ENCODE measurements at places on chromosomes 3 and 15. TPM values are rescaled to one million over a fixed set of nuclear protein-coding genes. Genes with fewer than 3 reads are reported as not detected.

Gene CTXND1
- total RNA-seq: 0.24 TPM

DNA sequence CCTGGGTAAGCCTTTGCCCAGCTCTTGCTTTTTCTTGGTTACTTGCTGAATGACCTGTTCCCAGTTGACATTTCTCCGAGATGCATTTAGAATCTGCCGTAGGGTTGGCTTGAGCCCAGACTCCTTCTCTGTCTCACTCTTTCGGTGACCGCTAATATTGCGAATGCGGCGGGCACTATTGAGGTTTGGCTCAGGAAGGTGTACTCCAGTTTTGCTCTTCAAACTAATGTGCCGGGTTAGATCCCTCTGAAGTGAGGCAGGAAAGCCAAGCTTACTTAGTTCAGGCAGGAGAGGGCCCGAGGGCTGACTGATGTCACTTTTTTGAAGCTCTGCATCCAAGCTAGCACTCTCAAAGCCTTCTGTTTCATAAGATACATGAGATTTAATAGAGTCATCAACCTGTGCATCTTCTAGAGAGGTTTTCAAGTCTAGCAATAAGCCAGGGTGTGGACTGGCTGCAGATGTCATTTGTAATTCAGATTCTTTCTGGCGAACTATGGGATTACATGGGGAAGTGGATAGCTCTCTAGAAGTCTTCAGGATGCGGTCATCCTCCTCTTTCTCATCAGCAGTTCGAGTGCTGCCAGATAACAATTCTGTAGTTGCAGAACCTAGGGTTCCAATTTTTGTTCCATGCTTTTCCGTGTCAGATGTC lies 41.0 kb downstream of the ZNF106 start:
- DNase-seq: no peak
- no peaks in the 10 kb centered on the region for H3K27me3 ChIP-seq
- no peak overlapping the region for H3K4me3 ChIP-seq
- H3K36me3 ChIP-seq: peaks cover 26% of the 10 kb centered on the region
- H3K27ac ChIP-seq: no peak overlapping the region

GRCh38 chr3:70813311-70813710 lies 500.9 kb upstream of the MDFIC2 start:
- H3K27ac ChIP-seq: no peak overlapping the region
- H3K4me3 ChIP-seq: no peak overlapping the region
- H3K27me3 ChIP-seq: no peaks in the 10 kb centered on the region
- DNase-seq: no peak

Gene UBE2E2
- 37.1 TPM for total RNA-seq

Gene HACD2
- total RNA-seq: 27.8 TPM

DNA sequence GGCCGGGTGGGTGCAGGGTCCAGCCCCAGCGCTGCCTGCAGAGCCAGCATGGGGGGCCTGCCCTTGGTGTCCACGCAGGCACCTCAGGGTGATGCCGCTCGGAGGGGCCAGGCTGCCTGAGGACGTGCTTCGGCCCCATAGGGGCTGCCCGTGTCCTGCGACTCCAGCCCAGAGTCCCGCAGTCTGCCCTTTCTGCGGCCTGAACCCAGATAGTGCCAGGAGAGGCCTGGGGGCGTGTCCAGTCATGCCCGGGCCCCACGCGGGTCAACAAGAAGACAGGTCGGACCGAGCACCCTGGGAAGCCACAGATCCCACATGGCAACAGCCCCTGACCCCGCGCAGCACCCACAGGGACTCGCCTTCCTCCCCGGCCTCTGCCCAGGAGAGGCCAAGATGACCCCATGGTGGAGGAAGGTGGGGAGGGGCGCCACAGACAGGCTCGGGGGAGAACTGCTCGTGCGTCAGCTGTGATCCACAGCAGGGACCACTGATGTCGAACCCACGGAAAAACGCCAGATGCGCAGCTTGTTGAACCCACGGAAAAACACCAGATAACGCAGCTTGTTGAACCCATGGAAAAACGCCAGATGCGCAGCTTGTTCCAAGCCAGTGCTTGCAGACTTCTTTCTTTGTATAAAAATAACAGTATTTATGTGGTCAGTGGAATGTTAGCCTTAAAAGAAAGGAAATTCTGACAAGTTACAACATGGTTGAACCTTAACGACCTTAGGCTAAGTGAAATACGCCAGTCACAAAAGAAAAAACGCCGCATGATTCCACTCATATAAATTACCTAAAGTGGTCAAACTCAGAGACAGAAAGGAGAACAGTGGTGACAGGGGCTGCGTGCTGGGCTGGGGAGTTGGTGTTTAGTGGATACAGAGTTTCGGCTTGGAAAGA lies 28.5 kb downstream of the CYFIP1 start:
- H3K27ac ChIP-seq: no peak overlapping the region
- H3K4me3 ChIP-seq: no peak overlapping the region
- no peaks in the 10 kb centered on the region for H3K36me3 ChIP-seq

Gene GATA2
- total RNA-seq: 10.2 TPM

Gene POLQ
- 0.40 TPM for total RNA-seq

Gene ERICH6
- total RNA-seq: 0.11 TPM
